ENCODE measurements at places on chromosomes 6 and 20.

- DNase-seq, result no peak
Measured at GRCh38 chr6:27119329-27119728, 128.2 kb upstream of the PRSS16 start.

DNA sequence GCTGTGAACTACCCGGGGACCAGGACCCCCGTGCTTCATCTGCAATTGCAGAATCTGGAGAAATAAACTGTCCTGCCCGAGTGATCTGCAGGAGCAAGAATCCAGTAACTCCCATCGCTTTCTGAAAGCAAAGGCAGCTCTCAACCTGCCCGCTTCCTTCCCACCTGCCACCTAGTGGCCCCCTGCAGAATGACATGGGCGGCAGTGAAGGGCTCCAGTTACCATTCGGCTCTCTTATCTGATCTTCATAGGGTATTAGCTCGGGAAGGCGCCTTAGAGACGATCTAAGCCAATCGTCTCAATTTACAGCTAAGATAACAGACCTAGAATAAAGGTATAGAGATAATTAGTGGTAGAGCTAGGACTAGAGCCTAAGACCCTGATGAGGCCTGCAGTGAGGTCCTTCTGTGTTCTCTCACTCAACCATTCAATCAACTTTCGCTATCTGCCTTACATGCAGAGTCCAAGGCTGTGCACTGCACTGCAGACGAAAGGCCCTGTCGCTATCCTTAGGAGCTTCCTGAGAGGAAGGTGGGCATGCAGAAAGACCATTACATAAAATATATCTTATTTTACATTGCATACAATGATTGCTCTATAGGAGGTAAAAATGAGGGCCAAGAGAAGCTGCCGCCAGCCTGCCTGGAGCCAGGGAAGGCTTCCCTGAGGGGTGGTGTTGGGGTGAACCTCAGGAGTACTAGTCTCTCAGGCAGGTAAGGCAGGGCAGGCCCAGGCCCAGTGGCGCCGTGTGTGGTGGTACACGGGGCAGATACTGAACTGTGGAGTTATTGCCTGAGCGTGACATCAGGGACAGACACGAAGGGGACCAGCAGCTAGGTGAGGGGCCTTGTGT is 7.1 kb upstream of the PSMG4 start:
- peak; percentile 79 for DNase-seq

GRCh38 chr6:168238159-168238909 is 81.2 kb downstream of the DACT2 start:
- DNase-seq, result no peak

DNA sequence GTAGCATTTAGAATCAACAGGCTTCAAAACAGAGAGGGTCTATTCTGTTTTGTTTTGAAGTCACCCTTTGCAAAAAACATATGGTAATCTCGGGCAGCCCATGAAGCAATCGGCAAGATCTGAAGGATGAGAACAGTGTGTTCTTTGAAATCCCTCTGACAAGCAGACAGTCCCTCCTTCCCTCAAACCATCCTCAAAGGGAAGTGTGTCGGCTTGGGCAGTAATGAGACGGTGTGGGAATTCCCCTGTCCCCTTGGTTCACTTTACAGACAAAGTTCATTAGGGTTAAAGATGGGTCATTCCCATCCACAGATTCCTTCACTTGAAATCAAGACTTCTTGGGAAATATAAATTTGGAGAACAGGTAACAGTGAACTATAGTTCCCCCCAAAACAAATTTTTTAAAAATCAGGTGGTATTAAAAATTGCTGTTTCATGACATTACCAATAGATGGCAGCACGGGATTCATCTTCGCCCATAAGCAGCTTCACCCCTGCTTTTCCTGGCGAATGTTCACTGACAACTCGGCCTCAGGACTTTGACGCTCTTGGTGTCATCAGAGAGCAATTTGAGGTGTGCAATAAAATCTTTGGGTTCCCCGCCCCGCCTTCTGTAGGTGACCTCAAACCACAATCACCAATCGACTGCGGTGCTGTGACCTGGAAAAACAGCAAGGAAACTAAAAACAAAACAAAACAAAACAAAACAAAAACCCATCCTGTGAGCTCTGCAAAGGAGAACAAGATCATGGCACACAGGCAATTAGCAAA is 159.3 kb upstream of the TNFAIP3 start:
- peak; percentile 91 for DNase-seq

DNA sequence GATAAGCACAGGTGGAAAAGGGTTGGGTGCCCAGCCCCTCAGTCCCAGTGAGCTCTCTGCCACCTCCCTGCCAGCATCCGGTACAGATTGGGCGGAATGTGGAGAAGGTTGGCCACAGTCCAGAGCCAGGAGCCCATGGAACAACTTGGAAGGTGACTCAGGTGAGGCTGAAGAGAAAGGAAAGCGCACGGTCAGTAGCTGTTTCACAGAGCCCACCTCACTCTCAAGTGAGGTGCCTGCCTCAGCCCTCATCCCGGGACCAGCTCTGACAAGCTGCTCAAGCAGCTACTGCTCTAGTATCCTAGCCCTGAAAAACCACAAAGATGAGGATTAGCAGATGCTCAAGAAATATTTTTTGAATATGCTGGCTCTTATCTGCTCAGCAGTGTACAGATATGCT is 1.1 kb upstream of the MMP24OS start:
- no peak for DNase-seq

DNA sequence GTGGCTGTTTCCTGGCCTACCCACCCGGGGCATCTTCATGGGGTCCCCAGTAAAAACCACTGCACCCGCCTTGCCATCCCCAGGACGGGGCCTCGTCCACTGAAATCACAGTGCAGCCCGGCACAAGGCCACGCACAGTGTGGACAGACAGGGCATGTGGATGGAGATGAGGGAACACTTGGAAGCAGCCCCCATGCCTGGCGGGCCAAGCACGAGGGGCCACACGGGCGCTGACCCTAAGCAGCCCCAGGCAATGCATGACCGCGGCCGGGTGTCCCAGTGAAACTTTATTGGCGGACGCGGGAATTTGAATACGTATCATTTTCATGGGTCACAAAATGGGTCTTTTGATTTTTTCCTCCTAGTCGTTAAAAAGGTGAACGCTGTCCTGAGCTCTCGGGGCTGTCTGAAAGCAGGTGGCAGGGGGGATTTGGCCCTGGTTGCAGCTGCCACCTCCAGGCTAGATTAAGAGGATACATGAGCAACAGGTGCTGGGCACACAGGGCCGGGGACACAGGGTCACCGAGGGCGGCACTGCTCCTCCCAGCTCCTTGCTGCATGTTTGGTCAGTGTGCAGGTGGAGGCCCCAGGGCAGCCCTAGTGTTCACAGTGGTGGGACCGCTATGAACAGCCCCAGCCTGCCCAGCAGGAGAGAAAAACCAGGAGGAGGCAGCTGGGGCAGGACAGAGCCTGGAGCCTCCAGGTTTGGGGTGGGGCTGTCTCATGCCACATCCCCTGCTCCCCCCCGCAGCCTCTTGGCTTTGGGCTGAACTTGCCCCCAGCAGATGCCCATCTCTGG is 74.9 kb upstream of the SLCO4A1 start:
- no peak for DNase-seq

DNA sequence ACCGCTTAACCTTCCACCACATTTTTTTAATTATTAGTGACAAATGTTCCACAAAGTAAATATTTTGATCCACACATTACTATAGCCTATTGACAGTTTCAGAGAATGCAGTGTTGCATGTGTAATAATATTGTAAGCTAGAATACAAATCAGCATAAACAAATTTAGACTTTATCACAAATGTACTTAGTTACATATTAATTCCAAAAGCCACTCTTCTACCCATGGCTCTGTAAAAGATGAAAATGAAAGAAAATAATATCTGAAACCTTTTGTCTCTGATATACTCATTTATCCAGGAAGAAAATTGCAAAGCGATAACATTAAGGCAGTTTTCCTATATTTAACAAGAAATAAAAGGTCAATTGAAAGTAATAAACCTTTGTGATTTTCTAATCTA is 954.0 kb upstream of the MAN1A1 start:
- no peak for DNase-seq

DNA sequence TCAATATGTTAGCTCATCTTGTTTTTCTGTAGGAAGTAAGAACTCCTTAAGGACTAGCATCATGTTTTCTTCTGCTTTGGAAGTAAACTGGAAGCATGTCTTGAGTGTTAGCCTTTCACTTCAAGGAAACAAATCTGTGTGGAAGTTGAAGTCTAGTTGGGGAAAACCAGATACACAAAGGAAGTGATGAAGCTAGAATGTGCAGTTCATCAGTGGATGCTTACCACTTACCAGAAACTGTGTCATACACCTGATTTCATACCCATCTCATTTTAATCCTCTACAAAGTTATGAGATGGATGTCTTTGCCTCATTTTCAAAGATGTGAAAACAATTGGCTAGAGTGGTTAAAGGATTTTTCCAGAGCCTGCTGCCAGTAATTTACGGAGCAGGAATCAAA is 75.8 kb downstream of the TMEM170B start:
- DNase-seq, result no peak

- DNase-seq, result no peak
Measured at GRCh38 chr20:32779500-32780211, 17.5 kb downstream of the DNMT3B start.

- DNase-seq, result no peak
Measured at GRCh38 chr20:11118802-11119380, 445.1 kb upstream of the JAG1 start.

DNA sequence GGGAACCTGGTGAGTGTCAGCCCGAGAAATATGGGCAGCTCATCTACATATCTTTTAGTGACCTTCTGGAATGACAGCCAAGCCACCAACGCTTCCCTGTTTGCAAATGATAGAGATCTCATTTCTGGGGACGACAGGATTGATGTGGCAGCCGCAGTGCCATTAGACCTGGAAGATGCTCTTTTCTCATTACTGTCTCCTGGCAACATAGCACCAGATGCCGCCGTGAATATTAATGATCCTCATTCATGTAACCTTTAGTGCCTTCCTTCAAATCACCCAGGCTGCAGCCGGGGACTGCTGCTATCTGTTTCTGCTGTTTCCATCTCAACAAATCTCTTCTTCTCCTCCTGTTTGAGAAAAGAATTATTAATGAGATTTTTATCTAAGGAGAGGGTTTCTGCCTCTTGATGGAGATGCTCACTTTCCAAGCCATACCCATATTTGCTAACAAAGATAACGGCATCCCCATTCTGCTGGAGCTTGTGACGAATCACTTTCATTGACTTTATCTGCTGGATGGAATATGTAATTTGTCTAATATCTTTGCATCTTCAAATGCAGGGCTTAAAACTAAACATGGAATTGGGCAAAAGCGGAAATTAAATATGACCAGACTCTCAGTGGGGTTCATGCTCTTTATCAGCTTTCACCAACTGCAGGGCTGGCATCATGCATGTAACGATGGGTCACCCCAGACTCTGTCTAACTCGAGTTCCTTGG is 74.8 kb upstream of the KIF16B start:
- DNase-seq, result no peak

DNA sequence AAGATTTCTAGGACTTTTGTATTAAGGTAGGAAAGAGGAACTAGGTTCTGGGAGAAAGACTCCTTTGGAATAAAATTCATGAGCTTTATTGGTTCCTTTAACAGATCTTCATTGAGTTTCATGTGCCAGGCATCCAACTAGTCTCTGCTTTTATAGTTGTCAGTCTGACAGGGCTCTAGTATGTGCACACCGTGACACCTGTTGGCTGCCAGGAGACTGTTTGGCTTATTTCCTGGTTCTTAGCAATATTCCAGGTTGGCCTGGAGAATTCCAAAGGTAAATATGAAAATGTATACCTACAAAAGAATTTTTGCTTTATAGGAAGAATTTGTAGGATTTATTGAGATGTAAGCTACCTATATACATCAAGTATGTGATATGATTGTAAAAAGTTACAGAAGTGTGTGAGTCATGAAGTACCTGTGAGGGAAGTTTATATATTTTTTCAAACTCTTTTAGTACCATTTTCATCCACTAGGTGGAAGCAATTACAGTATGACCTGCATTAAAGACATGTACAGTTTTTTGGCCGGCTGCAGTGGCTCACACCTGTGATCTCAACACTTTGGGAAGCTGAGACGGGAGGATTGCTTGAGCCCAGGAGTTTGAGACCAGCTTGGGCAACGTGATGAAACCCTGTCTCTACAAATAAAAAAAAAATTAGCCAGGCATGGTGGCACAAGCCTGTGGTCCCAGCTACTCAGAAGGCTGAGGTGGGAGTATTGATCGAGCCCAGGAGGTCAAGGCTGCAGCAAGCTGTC is 35.2 kb downstream of the NDUFAF5 start:
- peak; percentile 78 for DNase-seq

DNA sequence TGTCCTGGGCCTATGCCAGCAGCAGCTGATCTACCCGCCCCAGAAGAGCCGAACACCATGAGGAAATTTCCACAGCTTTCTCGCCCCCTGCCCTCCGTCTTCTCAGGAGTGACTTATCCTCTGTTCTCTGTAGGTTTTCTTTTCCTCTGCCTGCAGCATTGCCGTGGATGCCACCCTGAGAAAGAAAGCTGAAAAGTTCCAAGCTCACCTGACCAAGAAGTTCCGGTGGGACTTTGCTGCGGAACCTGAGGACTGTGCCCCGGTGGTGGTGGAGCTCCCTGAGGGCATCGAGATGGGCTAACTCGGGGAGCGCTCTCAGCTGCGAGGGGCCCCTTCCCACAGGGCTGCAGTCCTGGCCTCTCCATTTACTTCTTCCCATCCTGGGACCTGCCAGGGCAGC is 19.2 kb downstream of the AAR2 start:
- no peak for DNase-seq

DNA sequence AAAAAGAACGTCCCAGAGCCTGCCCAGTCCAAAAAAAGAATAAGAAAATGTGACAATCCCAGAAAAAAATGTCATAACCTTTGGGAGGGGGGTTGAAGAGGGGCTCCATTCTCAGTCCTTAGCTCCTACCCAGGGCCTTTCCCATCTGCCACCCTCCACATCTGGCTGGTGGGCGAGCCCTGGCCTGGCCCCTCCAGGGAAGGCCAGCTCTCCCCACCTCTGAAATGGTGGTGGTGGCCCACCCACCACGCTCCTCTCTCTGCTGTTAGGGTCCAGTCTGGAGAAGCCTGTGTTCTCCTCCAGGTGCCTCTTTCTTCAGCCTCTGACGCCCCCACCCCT is 415 bp downstream of the RGS19 start:
- no peak for DNase-seq

All from SW480 (cell line).